Right lung (tissue), 10 donors: ENCODE measurements at places on chromosomes 5 and 9.

DNA sequence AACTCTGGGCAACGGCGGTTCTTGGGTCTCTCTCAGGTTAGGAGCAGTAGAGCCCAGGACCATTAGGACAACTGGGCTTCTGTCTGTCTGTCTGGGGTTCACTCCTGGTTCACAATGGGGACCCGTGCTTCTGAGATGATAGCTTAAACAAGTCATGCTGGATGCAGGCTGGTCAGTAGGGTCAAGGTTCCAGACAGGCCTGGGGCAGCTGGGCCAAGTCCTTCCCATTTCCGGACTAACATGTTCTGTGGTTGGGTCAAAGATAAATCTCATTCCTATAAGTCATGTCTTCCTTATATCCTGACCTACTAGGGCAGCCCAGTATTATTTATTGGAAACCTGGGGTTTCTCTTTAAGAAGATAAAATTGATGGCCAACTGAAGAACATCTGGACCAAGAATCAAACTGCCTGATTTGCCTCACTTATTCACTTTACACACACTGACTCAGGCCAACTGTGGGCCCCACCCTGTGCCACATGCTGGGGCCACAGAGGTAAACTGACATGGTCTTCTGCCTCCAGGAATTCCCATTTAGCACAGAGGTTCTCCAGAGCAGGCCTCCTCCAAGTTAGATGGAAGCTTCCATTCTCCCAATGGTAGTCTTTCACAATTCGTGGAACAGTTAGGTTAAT is 8.3 kb downstream of the HDHD3 start:
- no peak for DNase-seq

GRCh38 chr9:136361047-136361753 is 2.3 kb downstream of the DNLZ start:
- no peak for DNase-seq

- no peak for DNase-seq
Observed at GRCh38 chr9:108889649-108890067, 27.6 kb downstream of the ACTL7A start.

DNA sequence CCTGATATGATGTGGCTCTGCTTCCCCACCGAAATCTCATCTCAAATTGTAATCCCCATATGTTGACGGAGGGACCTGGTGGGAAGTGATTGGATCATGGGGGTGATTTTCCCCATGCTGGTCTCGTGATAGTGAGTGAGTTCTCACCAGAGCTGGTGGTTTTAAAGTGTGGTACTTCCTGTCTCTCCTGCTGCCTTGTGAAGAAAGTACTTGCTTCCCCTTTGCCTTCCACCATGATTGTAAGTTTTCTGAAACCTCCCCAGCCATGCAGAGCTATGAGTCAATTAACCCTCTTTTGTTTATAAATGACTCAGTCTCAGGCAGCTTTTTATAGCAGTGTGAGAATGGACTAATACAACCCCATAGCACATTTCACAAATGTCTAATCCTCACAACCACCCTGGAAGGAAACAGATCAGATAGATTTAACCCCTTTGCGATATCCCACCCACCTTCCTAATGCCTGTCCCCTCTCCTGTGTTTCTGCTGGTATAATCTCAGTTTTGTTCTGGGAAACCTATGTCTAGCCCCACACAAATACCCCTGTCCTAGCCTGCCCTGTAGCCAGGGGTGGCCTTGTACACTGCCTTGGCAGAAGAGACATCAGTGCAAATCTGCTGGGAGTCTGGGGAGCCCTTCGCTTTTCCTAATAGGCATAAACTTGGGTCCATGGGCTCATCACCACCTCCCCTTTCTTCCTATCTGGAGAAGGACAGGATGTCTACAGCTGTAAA is 157.0 kb upstream of the RAI14 start:
- DNase-seq = no peak

GRCh38 chr9:109974143-109974917 is 194.3 kb downstream of the PALM2AKAP2 start:
- no peak for DNase-seq

- DNase-seq = no peak
Observed at GRCh38 chr9:4463824-4464223, 26.4 kb upstream of the SLC1A1 start.

GRCh38 chr9:100170085-100170484 is 71.0 kb downstream of the INVS start:
- no peak for DNase-seq

- DNase-seq = no peak
Observed at GRCh38 chr9:12988258-12988657, 213.4 kb downstream of the LURAP1L start.

DNA sequence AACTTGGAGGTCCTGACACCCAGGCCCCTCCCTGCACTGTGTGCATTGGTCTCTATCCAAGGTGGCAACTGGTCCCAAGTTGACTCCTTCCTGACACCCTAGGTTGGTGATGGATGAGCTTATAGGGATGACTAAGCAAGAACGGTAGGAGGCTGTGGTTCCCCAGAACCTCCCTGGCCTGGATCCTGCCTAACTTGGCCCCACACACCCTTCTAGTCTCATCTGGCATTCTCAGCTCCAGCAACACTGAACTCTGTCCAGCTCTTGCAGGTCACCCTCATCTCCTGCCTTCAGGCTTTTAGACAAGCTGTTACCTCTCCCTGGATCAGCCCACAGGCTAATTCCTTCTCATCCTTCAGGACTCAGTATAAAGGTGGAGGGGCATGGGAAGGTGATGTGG is 16.5 kb downstream of the AQP3 start:
- DNase-seq = no peak

GRCh38 chr5:145587710-145588109 is 247.4 kb downstream of the PRELID2 start:
- no peak for DNase-seq

DNA sequence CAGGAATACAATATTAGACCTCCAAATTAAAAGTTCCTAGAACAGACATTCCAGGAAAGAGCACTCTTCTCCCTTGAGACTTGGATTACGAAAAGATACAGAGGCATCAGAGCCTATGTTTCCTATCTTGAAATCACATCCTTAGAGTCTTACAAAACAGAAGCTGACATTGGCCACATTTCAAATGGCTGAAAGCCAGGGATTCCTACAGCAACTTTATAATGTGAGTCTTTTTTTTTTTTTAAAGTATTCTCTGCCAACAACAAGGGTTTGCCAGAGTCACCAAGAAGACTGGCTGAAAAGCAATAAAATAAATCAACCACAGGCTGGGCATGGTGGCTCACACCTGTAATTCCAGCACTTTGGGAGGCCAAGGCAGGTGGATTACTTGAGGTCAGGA is 63.1 kb downstream of the TRPM6 start:
- peak; percentile 78 for DNase-seq
